Uterus (tissue), 4 donors: ENCODE measurements at places on chromosomes 7 and 10.

- peak; percentile 69 for DNase-seq
Observed at GRCh38 chr7:107961405-107961804, 41.6 kb downstream of the LAMB1 start.

DNA sequence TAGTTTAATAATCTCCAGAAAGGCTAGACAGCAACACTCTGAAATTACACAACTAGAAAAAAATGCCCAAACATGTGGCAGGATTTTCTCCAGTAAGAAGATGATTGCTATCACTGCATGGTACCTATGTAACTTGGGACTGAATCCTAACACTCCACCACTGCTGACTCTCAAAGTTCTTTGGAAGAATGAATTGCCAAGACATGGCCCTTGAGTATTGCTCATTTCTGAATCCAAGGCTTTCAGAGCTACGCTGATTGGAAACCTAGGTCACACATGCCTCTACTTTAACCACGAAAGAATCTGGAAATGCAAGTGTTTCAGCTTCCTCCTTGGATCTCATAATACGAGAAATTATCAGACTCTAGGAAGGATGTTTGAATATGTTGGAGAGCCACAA, 167.5 kb upstream of the CELF2 start:
- no peak for DNase-seq

DNA sequence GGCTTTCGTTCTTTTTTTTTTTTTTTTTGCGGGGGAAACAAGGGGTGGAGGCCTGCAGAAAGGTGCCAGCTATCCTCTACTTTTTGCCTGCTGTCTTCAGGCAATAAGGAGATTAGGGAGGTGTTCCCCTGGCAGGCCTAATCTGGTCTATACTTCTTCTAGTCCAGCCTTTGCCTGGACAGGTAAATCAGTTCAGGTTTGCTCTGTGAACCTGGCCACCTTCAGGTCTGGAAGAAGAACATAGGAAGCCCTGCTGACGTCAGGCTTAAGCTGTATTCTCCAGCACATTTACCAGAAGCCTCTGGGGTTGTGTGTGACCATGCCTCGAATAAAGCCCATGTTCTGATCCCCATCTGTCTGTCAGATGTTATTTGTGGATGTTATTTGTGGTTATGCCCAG, 115.4 kb downstream of the SDK1 start:
- DNase-seq: no peak

DNA sequence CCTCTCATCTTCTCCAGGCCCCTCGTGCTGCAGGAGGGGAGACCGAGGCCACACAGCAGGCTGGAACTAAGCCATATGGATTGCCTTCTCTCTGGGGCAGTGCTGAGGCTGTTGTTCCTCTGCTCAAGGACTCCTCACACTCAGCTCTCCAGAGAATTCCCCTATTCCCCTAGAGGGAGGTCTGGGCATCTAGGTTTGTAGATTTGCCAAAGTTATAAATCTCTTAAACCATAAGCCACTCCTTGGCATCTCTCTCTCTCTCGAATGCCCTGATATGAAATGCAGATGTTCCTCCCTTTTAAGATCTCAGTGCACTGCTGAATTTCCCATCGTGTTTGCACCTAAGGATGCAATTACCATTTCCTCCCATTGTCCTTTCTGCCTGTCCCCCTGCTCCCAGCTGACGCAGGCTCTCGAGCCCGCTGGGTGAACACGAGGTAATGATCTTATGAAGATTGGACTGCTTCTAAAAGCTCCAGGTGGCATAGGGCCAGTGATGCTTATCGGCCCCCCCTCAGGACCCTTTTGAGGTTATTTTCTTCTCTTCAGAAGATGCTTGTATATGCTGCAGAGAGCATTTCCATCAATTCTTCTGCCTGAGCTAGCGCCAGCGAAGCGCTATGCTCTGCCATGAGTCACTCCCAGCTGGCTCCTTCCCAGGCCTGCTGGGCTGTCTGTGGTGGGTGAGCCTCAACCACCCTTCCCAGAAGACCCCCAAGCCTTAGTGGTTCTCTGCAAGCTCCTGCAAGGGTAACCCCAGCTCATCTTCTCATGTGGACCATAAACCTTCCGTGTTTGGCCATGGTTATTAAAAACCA, 41.6 kb upstream of the AQP1 start:
- no peak for DNase-seq

- DNase-seq: no peak
Observed at GRCh38 chr10:61284222-61284890, 168.8 kb downstream of the TMEM26 start.

DNA sequence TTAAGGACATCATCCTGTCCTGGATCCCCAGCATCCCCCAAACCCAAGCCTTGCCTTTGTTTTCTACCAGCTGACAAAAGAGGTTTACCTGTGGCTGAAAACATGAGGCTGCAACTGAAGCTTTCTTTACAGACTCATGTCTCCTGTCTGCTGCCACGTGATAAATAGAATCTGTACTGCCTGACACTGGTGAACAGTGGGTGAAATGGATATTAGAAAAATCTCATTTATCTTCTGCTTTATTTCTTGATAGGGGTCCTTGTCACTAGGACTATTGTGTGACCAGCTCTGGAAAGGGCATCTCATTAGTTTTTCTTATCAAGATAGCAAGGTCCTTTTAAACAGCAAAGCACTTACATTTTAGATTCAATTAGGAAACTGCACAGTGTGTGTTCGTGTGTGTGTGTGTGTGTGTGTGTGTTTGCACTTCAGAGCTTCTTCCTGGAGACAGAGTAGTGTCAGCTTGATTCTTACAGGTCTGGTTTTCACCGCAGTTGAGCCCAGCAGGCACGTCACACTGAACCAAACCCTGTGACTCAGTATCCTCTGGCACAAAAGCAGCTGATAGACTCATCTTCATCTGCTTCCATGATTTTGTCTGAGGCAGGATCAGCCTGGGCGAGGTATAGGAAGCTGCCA, 373.5 kb upstream of the CELF2 start:
- no peak for DNase-seq

DNA sequence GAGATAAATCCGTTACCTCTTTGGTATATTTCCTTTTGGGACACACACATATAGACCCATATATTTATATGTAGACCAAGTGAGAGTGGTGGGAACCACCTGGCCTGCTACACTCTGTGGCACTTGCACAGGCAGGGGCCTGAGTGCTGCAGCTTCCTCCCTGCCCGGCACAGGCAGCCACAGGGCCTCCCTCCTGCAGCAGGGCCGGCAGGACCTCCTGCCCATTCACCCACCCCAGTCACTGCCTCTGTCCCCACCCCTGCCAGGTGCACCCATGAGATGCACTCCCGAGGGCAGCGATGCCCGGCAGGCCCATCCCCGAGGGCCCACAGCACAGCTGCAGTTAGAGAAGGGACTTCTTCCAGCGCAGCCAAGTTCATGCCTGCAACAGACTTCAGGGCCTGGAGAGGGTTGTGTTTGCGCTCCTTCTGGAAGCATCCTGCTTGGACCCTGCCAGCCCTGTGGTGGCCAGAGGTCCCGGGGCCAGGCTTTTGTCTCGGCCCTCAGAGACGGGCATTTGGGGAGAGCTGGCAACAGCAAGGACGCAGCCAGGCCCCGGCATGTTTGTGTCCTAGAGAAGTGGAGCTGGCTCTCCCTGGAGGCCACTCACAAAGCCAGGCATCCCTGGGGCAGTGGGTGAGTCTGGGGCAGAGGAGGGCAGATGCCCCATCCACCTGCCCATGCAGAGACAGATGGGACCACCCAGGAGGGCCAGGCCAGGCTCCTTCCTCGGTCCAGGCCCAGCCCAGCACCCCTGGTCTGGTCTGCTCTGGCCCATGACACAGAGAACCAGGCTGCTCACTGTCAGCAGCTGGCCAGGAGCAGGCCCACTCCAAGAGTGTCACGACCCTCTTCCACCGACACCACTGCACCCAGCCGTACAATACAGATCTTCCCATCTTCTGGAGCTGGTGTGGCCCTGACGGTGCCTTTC, 41.4 kb downstream of the PWWP2B start:
- DNase-seq: no peak

- no peak for DNase-seq
Observed at GRCh38 chr10:122435212-122435827, 19.1 kb upstream of the ARMS2 start.

GRCh38 chr7:5489991-5490536, 66.4 kb upstream of the TNRC18 start:
- no peak for DNase-seq

DNA sequence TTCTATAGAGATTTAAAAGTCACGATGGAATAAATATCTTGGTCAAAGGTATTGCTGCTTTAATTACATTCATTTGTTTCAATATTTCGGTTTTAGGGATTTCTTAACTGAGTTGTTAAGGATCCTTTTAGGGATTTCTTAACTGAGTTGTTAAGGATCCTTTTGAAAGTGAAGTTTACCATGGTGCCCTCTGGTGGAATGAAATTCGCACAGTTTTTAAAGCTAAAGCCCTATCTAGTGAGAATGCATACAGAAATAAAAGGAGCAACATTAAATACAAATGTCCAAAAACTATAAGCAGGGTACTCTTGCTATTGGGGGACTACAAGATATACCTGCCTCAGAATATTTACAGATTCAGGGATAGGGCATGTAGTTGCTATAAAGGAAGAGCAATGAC, 193.7 kb downstream of the RNLS start:
- DNase-seq: peak; percentile 57

GRCh38 chr7:100968031-100968430, 1.3 kb upstream of the MUC12 start:
- no peak for DNase-seq

- DNase-seq: no peak
Observed at GRCh38 chr10:102122450-102122849, 2.3 kb upstream of the LDB1 start.

DNA sequence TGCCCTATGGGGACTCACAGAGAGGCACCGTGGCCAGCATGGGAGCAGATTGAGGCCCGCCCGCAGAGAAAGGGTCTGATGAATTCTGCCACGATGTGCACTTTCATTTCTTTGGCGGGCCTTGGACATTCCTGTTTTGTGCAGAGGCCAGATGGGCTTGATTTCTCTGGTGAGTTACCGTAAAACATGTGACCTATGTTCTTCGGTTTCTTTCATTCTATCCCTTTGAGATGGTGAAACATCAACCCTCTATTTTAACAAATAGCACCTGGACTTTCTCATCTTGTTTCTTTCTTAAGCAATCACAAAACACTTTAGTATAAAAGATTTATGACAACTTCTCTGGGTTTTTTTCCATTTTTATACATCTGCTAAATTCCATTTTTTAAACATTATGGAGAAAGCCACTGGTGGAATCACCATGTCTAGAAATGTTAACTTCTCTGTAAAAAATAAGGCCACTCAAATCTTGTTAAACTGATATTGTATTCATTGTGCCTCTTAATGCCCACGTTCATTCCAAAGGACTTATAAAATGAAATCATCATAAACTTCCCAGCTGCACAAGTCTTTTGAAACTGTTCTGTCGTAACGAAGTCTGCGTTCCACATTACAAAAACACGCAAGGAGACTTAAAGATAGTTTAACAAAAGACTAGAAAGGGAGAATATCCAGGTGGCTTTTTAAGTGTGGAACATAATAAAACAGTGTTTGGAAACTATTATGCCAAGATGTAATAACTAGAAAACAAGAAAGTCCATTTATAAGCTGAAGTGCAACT, 21.4 kb upstream of the ODAD2 start:
- DNase-seq: peak; percentile 40

DNA sequence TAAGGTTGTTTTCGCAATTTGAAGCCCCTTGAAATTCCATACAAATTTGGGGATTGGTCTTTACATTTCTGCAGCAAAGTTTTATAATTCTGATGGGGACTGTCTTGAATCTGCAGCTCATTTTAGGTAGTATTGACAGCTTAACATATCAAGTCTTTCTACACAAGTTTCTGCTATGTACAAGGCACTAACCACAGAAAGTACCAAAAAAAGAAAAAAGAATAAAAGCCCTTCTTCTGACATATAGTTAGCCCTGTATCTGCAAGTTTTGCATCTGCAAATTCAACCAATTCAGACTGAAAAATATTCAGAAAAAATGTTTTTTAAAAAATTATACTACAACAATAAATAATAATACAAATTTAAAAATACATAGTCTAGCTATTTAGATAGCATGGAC, 15.3 kb downstream of the POT1 start:
- DNase-seq: no peak

DNA sequence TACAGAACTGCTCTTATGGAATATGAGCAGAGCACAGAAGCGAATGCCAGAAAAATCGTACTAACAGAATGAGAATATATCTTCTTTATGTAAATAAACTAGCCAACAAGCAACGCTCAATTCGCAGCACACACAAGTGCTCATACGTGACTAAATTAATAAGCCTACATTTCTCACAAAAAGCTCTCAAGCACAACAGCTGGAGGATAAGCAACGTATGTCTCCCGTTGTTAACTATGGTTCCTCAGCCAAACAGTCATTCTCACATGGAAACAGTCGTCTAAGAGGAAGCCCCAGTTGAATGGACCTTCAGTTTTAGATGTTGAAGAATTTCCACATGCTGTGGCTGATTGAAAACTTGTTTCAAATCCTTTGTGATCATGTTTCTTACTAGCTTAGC, 110.4 kb downstream of the PKD1L1 start:
- no peak for DNase-seq

DNA sequence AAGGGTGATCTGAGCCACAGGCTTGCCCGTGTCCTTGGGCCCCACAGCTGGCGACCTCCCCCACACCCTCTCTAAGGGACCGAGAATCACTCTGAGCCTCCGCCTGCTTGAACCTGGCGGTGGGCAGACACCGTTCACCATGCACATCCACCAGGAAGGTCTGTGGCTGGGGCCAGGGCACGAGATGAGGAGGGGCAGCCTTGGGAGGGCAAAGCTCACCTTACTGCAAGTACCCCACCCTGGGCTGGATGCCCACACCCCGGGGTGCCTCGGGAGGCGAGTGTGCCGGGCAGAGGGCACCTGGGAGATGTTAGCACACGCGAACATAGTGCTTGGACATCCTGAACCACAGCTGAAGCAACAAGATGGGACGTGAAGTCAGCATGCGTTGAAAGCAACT, 211.9 kb downstream of the ELFN1 start:
- no peak for DNase-seq

DNA sequence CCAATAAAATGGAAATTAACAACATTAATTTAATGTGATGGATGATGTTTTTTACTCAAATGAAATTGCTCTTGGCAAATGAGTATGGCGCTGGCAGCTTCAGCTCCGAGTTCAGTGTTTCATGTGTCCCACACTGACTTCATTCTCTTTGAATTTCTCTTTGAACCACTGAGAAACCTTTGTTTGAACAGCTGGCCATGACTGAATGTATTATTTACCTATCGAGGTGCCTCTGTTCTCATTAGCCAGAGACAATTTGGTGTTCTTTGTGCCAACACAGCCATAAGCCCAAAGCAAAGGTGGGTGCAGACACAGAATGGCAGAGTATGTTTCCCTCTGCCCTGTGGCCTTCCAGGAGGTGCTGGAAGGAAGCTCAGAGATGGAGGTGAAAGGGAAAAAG, 42.1 kb downstream of the TMEM178B start:
- no peak for DNase-seq

GRCh38 chr10:79126351-79127080, 57.8 kb downstream of the ZMIZ1 start:
- no peak for DNase-seq

DNA sequence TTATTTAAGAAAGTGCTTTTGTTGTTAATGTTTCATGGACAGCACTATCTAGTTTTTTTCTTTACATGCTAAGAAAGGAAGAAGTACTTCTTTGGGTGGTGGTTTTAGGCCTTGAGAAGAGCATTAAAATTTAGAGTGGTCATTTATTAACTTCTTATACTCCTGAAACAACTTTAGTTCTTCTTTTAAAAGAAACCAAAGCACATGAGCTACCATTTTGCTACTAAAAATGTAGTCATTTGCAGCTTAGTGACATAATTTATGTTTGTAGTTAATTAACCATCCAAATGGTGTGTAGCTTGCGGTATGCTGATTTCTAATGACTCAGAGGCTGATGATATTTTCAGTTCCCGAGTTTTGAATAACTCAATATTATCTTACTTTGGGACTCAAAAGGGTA, 207.5 kb downstream of the BBS9 start:
- DNase-seq: no peak

- DNase-seq: no peak
Observed at GRCh38 chr10:58641708-58642107, 129.0 kb downstream of the BICC1 start.
